ENCODE measurements at places on chromosomes 3 and 15. TPM values are rescaled to one million over a fixed set of nuclear protein-coding genes. Genes with fewer than 3 reads are reported as not detected.

DNA sequence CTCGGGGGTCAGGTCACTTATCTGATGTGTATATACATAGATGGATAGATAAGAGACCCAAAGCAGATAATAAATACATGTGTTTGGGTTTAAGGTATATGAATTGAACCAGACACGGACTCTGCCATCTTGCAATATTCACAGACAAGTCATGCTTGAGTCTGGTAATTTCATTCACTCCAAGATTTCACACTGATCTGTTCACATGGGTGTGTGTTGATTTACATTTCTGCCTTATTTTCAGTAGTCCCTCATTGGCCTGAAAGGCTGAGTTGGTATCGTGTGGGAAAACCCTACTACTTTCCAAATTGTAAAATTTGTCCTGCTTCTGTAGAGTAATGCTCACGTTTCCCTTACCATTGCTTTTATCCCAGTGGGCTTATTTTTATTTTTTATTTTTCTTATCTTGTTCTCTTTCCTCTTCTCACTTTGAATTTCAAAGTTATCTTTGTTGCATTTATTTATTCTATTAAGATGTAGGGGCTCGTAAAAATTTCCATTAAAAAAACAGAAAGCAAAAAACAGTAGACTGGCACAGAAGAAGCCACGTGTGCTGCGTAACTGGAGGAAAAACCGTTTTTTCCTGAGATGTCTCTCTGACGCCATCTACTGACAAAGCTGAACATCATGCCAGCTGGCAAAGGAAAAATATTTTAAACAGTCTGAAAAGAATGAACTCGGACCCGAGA is 10.8 kb upstream of the MFSD1 start:
- DNase-seq = peak; percentile 75

GRCh38 chr3:149095487-149095886 is 9.2 kb upstream of the HLTF start:
- no peak for DNase-seq

DNA sequence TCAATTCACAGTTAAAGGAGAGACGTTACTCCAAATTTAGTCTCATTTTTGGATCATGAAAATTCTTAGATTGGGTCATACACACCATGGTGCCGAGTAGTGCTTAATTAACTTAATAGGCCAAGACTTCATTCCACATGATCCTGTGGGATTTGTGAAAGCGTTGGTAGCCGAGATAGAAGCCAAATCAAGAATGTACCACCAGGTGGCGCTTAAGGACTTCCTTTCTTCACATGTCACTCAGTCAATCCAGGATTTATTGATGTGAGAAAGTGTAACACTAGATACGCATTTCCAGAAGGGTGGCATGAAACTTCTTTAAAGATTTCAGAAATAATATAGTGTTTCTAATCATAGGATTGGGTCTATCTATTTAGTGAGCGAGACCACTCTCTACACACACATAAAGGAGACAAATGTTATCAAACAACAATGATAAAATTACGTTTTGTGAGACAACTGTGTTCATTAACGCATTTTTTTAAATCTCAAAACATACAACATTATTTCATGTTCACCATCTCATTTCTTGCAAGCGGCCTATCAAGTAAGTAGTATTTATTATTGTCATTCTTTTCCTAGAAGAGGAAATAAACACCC is 436.1 kb downstream of the CHL1 start:
- peak; percentile 42 for DNase-seq

GRCh38 chr3:127851899-127852298 is 29.6 kb upstream of the MGLL start:
- no peak for DNase-seq

- DNase-seq = no peak
These were observed 24.4 kb downstream of the SLC2A2 start for GRCh38 chr3:171001957-171002694.

GRCh38 chr15:90402223-90402622 is 14.2 kb downstream of the IQGAP1 start:
- DNase-seq = peak; percentile 80

GRCh38 chr15:73732930-73733329 is 20.2 kb downstream of the INSYN1 start:
- DNase-seq = no peak

GRCh38 chr3:48957006-48957705 is 32.9 kb upstream of the P4HTM start:
- no peak for DNase-seq

DNA sequence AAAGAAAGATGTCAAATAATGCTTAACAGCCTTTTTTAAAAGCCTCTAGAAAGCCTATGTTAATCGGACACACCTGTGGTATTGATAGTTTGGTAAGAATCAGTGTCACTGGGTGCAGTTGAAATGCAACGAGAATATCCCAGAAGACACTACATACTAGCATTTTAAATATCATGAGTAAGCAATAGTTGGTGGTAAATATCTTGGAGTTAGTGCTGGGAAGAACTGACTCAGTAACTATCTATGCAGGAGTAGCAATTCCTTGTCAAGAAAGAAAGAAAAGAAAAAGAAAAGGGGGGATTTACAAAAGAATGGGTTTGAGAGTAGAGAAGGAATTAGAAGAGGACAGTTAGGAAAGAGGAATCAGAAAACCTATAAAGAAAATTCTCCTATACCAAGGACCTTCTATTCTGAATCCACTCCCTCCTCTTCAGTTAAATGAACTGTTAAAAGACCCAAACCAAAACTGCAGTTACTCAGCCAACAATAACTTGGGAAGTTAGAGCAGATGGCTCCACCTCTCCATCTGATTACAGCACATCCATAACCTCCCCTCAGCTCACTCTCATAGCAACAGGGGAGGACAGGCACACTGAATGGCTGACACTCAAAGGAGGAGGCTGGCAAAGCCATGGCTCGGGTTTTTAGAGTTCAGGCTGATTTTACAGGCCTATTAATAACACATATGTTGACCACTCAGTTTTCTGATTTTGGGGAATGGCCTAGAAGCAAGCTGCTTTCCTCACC is 207.6 kb upstream of the MDFIC2 start:
- DNase-seq = peak; percentile 24

GRCh38 chr3:58897646-58898045 is 152.2 kb downstream of the CFAP20DC start:
- peak; percentile 72 for DNase-seq

GRCh38 chr3:45773714-45774449 is 22.5 kb downstream of the SLC6A20 start:
- no peak for DNase-seq

DNA sequence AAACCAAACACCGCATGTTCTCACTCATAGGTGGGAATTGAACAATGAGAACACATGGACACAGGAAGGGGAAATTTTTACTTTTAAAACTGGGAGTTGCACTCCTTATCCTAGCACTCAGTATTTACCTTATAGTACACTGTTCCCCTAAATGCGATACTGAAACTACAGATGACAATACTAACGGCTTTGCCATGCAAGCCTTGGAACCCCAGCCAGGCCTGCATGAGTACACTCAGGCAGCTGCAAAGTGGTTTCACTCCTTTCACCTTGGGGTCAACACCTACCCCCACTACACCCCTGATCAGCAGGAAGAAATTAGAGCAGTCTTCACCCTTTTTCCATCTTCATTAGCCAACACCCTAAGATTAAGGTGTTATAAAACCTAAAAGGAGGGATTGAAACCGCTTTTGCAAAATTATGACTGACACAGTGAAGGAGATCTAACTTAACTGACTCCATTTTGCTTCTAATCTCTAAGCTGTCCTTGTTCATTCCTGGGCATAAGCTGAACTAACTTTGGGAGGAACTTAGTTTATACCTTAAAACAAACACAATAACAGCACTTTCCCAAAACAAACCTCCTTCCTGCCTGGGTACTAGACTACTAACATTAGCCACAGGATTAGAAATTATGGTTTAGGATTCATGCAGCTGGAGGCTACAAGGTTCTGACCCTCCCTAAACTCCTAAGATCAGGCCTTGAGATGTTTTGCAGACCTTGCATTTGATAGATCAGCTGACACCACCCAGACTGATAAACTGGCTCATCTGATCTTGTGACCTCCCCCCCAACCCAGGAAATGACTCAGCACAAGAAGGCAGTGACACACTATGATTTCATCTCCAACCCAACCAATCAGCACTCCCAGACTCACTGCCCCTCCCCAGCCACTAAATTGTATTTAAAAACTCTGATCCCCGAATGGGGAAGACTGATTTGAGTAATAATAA is 452.1 kb upstream of the PPP2R3A start:
- no peak for DNase-seq

DNA sequence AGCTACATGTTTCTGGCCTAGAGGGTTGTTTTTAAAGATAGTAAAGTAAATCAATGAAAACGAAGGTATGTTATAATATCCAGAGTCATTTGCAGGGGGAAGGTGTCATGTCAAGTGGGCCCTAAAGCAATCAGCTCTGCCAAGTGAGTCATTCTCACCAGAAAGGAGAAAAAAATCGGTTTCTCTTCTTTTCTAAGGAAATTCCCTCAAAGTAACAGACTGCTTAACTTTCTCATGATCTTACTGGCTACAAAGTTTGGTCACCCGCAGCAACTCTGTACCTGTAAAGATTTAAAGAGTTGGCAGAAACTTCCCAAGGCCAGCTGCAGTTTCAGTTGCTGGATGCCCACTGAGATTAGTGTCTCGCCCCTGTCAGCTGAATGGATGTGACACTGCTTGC is 5.5 kb upstream of the FSIP1 start:
- no peak for DNase-seq

DNA sequence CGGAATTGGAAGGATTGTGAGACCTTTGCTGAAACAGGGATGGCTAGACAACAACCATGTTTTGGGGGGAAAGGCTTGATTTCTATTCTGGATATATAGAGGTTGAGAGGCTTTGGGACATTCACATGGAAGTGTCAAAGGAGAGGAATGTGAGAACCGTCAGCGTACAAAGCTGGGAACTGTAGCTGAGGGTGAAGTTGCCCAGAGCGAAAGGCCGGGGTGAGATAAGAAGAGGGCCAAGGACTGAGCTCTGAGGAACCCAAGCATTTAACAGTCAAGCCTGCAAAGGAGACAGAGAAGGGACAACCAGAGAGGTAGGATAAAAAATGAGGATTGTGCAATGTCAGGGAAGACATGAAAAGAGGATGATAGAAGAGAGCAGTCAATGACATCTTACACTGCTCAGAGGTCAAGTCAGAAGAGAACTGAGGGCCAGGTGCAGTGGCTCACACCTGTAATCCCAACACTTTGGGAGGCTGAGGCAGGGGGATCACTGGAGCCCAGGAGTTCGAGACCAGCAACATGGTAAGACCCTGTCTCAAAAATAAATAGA is 41.5 kb upstream of the RAF1 start:
- no peak for DNase-seq

DNA sequence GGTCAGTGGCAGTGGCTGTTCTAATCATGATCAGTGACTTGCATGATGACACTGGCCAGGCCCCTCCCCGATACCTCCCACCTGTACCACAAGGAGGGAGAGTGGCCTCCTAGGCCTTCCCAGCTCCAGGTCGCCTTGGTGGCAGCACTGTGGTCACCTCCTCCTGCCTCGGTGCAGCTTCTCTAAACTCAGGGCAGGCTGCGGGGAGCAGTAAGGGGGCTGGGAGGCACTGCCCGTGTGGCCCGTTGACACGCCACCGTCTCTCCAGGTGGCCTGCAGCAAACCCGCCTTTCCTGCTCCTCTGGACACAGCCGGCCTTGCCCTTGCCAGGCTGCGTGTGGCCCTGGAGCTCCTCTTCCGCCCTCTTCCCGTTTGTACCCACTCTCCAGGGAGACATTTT is 184.1 kb downstream of the XXYLT1 start:
- DNase-seq = no peak

GRCh38 chr3:128557531-128558280 is 64.7 kb upstream of the GATA2 start:
- no peak for DNase-seq

- DNase-seq = peak; percentile 51
These were observed 7.6 kb downstream of the PFKFB4 start for GRCh38 chr3:48548729-48549705.

- no peak for DNase-seq
These were observed 316.2 kb downstream of the SLC9A9 start for GRCh38 chr3:143532091-143532490.

GRCh38 chr3:107574650-107575049 is 51.9 kb downstream of the BBX start:
- peak; percentile 11 for DNase-seq

GRCh38 chr3:125214738-125215137 is 2.2 kb upstream of the SLC12A8 start:
- no peak for DNase-seq

DNA sequence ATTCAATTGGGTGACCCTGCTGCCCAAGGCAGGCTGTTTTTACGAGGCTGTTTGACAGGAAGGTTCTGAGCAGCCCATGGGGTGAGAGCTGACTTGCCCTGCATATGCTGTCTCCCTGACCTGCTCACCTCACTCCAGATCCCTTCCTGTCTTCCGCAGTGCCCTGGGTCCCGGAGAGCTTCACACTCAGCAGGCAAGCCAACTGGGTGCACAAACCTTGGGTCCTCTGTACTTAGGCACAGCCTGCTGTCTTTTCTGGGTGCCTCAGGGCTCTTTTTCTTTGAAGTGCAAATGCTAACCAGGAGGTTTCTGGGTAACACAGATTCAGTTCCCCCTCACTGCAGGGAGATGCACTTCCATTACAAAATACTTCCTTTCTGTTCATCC is 32.8 kb downstream of the ZXDC start:
- DNase-seq = no peak

GRCh38 chr3:196968233-196969133 is at the start of gene PIGZ:
TSS of gene PIGZ (minus strand) at chr3:196968833. CDS start at chr3:196952031, 16,802 bp downstream.
- peak; percentile 7 for DNase-seq

- DNase-seq = no peak
These were observed 43.9 kb upstream of the LYSMD4 start for GRCh38 chr15:99777144-99777543.

FGF12 gene
- polyA plus RNA-seq = 1.3 TPM

MYO1E gene
- polyA plus RNA-seq = 43.4 TPM

CADPS gene
- 2.4 TPM for polyA plus RNA-seq

CPLX3 gene
- polyA plus RNA-seq = not detected

CSPG5 gene
- 1.4 TPM for polyA plus RNA-seq

HIGD2B gene
- polyA plus RNA-seq = not detected

TMEM212 gene
- polyA plus RNA-seq = 0.18 TPM

FAM107A gene
- 1.6 TPM for polyA plus RNA-seq

TADA3 gene
- polyA plus RNA-seq = 53.5 TPM

CYP8B1 gene
- polyA plus RNA-seq = not detected

FHIT gene
- 5.9 TPM for polyA plus RNA-seq

C2CD4A gene
- polyA plus RNA-seq = not detected

FAM240A gene
- 0.35 TPM for polyA plus RNA-seq

RTP4 gene
- 0.60 TPM for polyA plus RNA-seq
